Nephron progenitor cell (in vitro differentiated cells): ENCODE measurements at places on chromosomes 16 and 17.

DNA sequence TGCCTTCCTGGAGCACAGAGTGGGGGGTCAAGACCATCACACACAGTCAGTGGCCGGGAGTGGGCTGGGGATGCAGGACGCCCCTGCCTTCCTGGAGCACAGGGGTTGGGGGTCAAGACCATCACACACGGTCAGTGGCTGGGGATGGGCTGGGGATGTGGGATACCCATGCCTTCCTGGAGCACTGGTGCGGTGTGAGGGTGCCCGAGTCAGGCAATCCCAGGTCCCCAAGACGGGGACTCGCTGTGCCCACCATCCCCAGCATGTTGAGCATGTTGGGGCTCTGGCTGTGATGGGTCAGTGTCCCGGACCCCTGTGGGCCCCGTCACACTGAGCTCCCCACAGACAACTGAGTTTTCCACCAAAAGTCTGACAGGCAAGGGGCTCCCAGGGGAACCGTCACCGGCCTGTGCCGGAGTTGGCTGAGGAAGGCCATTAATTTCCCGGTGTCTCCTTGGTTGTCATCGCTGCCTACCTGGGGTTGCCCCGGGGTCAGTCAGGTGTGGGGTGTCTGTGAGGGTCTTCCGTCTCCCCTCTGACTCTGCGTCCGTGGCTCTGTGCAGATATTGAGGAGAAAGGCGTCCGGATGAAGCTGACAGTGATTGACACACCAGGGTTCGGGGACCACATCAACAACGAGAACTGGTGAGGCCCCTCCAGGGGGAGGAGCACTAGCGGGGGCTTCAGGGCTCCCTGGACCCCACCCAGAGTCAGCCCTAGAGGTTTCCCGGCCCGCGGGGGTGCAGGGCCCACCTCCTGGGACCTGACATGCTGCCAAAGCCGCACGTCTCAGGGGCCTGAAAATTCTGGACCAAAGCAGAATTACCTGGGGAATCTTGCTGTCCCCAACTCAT lies 347.1 kb downstream of the SEC14L1 start:
- peaks cover 11% of the 10 kb centered on the region for H3K4me1 ChIP-seq
- H3K4me3 ChIP-seq, result no peak overlapping the region
- H3K27ac ChIP-seq, result no peak overlapping the region
- H3K36me3 ChIP-seq, result peaks cover 25% of the 10 kb centered on the region
- DNase-seq, result no peak

GRCh38 chr17:57945996-57946797 lies 9.0 kb downstream of the CUEDC1 start:
- no peak for DNase-seq
- peaks cover 81% of the 10 kb centered on the region for H3K4me1 ChIP-seq
- H3K4me3 ChIP-seq, result no peak overlapping the region
- no peaks in the 10 kb centered on the region for H3K36me3 ChIP-seq
- peaks cover 16% of the 10 kb centered on the region for H3K27me3 ChIP-seq
- no peak overlapping the region for H3K27ac ChIP-seq

- H3K4me3 ChIP-seq, result no peak overlapping the region
- no peak overlapping the region for H3K27ac ChIP-seq
- peaks cover 25% of the 10 kb centered on the region for H3K4me1 ChIP-seq
- no peaks in the 10 kb centered on the region for H3K36me3 ChIP-seq
These were observed 41.6 kb downstream of the MYO1D start for GRCh38 chr17:32835291-32835761.

DNA sequence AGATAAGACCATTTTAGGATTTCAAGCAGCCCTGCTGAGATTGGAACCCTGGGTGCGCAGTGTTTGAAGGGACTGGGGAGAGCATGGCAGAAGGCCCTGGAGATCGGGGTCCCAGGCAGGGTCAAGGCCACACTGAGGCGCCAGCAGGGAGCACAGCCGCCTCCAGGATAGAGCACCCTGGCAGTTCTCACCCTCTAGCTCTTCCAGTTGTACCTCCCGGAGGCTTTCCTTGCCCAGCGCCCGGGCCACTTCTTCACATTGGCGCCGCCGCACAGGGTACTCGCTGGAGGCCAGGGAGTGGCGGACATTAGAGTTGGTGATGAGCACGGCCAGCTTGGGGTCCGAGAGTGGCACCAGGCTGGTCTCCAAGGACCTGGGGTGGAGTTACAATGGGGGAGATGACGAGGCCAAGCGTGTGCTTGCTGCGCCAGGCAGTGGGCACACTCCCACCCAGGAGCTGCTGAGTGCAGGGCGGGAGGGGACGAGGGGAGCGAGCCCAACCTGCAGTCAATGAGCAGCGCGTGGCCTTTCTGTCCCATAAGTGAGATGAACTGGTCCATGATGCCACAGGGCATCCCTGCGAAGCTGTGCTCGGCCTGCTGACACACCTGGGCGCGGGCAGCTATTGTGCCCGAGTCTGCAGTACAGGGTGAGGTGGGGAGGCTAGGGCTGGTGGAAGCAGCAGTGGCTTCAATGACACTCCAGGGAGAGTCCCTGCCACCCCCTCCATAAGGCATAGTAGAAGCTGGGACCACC lies 2.3 kb downstream of the GALK1 start:
- DNase-seq, result no peak
- no peaks in the 10 kb centered on the region for H3K36me3 ChIP-seq
- peak overlapping the region; percentile 49 for H3K4me3 ChIP-seq
- peaks cover 7% of the 10 kb centered on the region for H3K27me3 ChIP-seq

GRCh38 chr17:79977708-79978547 lies 57.7 kb downstream of the TBC1D16 start:
- DNase-seq, result peak; percentile 59
- H3K27me3 ChIP-seq, result no peaks in the 10 kb centered on the region
- peaks cover 7% of the 10 kb centered on the region for H3K36me3 ChIP-seq
- H3K27ac ChIP-seq, result peak overlapping the region; percentile 72
- H3K4me1 ChIP-seq, result peaks cover 66% of the 10 kb centered on the region
- no peak overlapping the region for H3K4me3 ChIP-seq

GRCh38 chr16:56450275-56450985 lies 702 bp downstream of the NUDT21 start:
- peak overlapping the region; percentile 97 for H3K4me3 ChIP-seq
- peaks cover 41% of the 10 kb centered on the region for H3K4me1 ChIP-seq
- no peak for DNase-seq
- no peaks in the 10 kb centered on the region for H3K27me3 ChIP-seq
- H3K36me3 ChIP-seq, result peaks cover 23% of the 10 kb centered on the region

- no peak overlapping the region for H3K27ac ChIP-seq
- no peak overlapping the region for H3K4me3 ChIP-seq
- no peak for DNase-seq
- peaks cover 5% of the 10 kb centered on the region for H3K36me3 ChIP-seq
- peaks cover 71% of the 10 kb centered on the region for H3K27me3 ChIP-seq
These were observed 2.5 kb upstream of the FAM20A start for GRCh38 chr17:68603656-68604055.

DNA sequence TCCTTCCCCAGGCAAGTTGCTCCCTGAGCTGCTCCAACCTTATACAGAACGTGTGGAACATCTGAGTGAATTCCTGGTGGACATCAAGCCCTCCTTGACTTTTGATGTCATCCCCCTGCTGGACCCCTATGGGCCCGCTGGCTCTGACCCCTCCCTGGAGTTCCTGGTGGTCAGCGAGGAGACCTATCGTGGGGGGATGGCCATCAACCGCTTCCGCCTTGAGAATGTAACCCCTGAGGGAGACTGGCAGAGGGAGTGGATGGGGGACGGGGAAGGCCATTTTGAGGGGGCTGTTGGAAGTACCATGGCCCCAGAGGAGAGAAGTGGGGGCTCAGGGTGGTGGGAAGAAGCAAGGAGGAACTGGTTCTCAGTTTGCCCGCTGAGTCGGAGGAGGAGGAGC lies 2.0 kb downstream of the COASY start:
- peaks cover 41% of the 10 kb centered on the region for H3K4me1 ChIP-seq
- no peak overlapping the region for H3K27ac ChIP-seq
- no peaks in the 10 kb centered on the region for H3K27me3 ChIP-seq
- DNase-seq, result no peak
- H3K36me3 ChIP-seq, result peaks cover 5% of the 10 kb centered on the region

DNA sequence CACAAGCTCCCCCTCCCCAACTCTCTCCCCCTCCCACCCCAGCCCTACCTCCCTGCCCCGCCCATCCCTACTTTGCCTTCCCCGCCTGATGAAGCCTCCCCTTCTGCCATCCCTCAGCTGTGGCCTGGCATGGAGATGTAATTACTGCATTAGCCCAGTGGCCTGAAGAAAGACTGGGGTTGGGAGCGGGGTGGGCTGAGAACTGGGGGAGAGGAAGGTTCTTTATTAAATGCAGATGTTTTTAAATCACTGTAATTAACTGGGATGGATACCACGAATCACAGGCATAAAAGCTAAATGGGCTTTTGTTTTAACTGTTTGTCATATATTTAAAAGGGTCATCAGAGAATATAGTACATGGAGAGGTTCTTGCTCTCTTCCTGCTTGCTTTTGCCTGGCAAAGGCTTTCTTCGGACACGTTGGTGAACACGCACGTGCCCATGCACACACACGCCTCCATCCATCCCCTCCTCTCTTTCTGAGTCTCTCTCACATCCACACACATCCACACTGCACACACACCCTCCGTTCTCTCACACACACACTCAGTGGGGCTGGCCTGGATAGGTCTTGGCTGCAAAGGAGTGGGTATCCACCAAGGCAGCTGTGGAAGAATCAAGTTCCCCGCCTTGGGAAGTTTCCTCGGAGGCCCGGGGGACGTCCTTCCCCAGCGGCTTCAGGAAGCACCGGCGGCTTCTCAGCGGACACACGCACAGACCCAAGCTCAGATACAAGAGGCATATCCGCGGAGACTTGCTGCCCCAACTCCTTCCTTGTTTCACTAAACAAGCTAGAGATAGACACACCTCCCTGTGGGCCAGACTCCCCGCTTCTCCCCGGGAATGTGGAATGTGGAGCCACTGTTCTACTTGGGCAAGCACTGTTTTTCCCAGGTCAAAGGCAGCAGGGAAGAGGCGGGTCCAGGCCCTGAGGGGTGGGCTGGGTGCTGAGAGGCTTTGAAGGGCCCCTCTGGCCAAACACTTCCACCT lies 27.4 kb upstream of the TNRC6C start:
- DNase-seq, result peak; percentile 33
- H3K4me3 ChIP-seq, result no peak overlapping the region
- H3K27ac ChIP-seq, result no peak overlapping the region
- no peaks in the 10 kb centered on the region for H3K36me3 ChIP-seq
- H3K27me3 ChIP-seq, result peaks cover 23% of the 10 kb centered on the region

DNA sequence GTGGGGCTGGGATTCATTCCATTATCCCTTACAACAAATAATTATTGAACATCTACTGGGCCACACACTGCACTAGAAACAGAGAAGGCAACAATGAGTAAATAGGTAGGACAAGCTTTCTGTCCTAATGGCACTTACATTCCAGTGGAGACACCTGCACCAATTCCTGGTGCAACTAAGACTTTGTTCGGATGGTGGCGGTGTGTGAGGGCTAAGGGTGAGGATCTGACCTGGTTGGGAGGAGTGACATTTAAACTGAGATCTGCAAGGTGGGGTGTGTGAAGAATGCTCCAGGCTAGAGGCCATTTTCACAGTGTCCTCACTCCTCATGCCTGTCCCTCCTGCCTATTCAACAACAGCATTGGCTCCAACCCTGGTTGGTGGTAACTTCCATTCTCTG lies 510.0 kb downstream of the XYLT1 start:
- no peaks in the 10 kb centered on the region for H3K36me3 ChIP-seq
- H3K4me1 ChIP-seq, result no peaks in the 10 kb centered on the region
- H3K27ac ChIP-seq, result peak overlapping the region; percentile 15
- no peak overlapping the region for H3K4me3 ChIP-seq
- no peak for DNase-seq

- DNase-seq, result no peak
- H3K36me3 ChIP-seq, result peaks cover 11% of the 10 kb centered on the region
- no peaks in the 10 kb centered on the region for H3K4me1 ChIP-seq
These were observed 19.0 kb downstream of the UNKL start for GRCh38 chr16:1395444-1396031.
